T47D (cell line): ENCODE measurements at places on chromosomes 5 and 9.

DNA sequence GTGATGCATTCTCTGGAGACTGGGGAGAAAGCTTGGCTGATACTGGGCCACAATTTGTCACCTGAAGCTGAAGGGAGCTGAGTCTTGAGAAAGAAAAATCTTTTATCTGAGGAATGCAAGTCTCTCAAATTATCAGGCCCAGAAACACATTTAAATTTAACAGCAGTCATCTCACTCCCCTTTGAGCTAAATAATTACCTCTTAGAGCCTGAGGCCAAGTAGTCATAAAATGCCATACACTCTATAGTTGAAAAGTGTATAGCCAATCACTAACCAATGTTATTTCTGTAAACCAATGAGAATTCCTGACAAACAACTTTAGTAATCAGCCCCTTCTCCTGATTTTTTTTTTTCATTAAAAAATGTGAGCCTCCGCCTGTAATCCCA is 32.7 kb upstream of the DAPK1 start:
- no peak for DNase-seq

GRCh38 chr9:122939601-122940000 is 1.2 kb upstream of the RABGAP1 start:
- DNase-seq = no peak

DNA sequence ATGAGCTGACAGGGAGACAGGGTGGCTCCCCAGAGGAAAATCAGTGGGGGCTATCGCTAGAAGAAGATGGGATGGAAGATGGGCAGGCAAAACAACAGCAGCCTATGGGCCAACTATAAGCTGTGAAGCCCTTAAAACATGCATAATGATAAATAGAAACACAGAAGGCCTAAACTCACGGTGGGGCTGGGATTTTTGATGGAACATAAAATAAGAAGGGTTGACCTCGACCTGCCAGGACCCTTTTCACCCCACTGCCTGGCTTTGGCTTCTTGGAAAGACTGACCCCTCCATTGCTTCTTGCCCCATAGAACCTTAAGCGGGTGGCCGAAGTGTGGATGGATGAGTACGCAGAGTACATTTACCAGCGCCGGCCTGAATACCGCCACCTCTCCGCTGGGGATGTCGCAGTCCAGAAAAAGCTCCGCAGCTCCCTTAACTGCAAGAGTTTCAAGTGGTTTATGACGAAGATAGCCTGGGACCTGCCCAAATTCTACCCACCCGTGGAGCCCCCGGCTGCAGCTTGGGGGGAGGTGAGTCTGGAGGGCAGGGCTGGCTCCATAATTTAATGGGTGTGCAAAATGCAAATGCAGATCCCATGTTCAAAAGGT is 36.5 kb upstream of the SAP30L start:
- no peak for DNase-seq

DNA sequence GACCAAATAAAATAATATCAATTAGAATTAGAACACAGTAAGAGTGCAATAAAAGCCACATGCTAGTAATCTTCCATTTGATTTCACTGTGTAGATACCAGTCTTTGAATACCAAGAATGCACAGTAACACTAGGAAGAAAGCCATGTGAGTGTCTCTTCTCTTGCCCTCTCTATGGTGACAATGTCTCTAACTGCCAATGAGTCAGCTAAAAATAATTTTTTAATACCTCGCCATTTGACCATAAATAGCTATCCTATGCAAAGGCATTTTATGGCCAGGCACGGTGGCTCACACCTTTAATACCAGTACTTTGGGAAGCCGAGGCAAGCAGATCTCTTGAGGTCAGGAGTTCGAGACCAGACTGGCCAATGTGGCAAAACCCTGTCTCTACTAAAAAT is 30.6 kb downstream of the EDIL3 start:
- DNase-seq = no peak

GRCh38 chr9:13661014-13661413 is 381.5 kb upstream of the MPDZ start:
- no peak for DNase-seq

DNA sequence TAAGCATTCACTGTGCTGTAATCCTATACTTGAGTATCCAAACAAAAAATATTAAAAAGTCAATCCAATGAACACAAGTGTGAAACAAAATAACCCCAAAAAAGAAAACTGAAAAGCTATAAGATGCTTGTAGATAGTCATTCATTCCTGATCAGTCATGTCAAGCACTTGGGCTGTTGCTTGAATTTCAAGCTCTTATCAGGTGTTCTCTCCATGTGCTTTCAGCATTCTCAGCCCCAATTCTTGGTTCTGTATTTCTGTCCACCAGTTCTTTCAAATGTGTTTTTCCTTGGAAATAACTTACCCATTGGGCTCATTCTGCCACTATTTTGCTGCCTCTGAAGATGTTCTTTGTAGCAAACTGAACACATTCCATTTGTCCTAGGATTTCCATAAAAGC is 4.7 kb downstream of the ZFAND5 start:
- DNase-seq = no peak

GRCh38 chr5:76805821-76806505 is 12.9 kb upstream of the F2RL1 start:
- DNase-seq = no peak
